Glutamatergic neuron (in vitro differentiated cells): ENCODE measurements at places on chromosomes 12 and 14. TPM values are rescaled to one million over a fixed set of nuclear protein-coding genes. Genes with fewer than 3 reads are reported as not detected.

Gene OR6C2
- not detected for total RNA-seq

Gene CDH24
- 164 TPM for total RNA-seq

Gene INHBE
- total RNA-seq = 18.0 TPM

Gene AP5M1
- total RNA-seq = 91.3 TPM

Gene MYH6
- total RNA-seq = not detected

Gene LPAR5
- total RNA-seq = not detected
